CD8-positive, alpha-beta memory T cell (primary cell): ENCODE measurements at places on chromosomes 5 and 9. TPM values are rescaled to one million over a fixed set of nuclear protein-coding genes. Genes with fewer than 3 reads are reported as not detected.

Gene SLIT3
- total RNA-seq = 0.72 TPM

Gene MEIKIN
- total RNA-seq = not detected

Gene SLC2A8
- 6.2 TPM for total RNA-seq

Gene OMD
- not detected for total RNA-seq
